Stimulated activated CD8-positive, alpha-beta memory T cell treated with anti-CD3 and anti-CD28 coated beads, Interleukin-7, amount 100 ng/mL, for 1 hour (primary cell): ENCODE measurements at places on chromosomes 11 and 22.

DNA sequence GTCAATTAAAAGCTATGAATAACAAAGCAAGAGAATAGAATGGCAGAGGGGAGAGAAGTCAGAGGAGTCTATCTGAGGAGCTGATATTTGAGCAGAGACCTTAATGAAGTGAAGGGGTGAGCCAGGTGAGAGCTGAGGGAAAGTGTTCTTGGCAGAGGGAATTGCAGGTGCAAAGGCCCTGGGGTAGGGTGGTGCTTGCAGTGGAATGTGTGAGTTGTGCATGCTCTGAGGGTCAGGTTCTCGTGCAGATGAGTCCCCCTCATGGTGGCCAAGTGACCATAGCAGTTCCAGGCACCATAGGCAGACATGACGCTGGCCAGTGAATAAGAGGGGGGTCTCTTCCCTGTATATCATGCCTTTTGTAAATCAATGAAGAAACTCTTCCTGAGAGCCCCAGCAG is 58.9 kb upstream of the ALX4 start:
- no peak for DNase-seq

DNA sequence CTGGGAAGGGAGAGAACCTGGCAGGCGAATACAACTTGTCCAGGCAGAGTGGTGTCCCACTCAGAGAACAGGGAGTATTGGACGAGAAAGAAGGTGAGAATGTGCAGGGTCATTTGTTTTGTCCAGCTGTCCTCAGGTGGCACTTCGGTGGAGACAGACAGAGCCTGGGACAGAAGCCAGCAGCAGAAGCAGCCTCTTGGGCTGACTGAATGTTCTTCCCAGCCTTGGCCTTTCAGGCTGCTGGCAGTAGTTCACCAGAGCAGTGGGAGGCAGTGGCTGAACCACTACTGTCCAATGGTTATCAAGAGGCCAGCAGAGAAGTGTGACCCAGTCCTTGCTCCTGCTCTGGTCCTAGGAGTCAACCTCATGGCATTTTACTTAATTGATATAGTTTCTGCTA is 331.1 kb upstream of the NARS2 start:
- no peak for DNase-seq

DNA sequence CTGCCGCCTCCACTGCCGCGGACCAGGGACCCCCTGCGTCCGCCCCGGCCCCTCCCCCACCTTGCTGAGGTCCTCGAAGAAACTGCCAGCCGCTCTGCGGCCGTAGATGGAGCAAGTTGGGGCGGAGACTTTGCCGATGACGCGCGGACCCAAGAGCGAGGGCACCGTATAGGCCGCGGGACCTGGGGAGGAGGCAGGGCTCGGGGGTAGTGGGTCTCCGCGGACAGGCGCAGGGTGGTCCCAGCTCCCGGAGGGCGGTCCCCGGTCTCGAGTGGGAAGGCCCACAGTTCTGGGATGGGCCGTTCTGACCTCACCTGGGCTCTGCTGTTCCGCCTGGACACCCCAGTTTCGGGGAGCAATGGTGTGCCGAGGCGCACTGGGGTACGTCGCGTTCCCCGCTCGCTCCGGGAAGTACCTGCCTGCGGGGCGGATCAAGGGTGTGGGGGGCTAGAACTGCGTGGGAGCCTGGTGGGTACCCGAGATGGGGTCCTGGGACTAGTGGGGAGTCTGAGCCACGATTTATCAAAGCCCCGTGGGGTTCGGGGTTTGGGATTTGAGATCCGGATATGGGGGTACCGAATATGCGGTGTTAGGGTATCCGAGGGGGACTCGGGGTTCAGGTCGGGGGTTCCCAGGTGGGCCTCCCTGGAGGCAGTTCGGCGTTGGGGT is 1.2 kb upstream of the TYMP start:
- no peak for DNase-seq

DNA sequence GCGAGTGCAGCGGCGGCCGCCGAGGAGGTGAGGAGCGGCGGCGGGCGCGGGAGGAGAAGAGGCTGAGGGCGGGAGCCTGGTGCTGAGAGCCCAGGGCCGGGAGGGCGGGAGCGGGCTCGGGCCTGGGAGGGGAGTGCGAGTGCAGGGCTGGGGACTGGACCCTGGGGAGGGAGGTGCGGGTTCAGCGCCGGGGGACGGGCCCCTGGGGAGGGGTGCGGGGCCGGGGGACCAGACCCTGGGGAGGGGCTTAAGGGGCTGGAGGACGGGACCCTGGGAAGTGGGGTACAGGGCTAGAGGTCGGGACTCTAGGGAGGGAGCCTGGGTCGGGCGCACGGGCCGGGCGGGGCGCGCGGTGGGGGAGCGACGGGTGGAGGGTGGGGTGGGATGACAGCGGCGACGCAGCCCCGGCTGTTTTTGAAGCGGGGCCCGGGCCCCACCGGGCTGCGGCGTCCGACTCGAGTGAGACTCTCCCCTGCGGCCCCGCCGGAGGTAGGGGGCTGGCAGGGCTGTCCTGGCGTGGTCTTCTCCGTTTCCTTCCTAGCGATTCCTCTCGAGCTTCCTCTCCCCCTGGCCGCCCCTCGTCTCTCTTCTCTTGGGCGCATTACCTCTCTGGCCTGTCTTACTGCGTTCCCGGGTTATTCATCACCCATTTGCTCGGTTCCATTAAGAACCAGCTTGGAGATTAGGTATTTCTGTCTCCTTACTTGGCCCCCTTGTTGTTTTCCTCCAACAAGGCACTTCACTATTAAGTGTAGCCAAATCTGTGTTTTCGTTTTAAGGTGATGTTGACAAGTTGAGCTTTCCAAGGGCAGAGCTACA is 754 bp downstream of the NUP50 start:
- DNase-seq = no peak

GRCh38 chr22:17981497-17981896 is 42.9 kb downstream of the MICAL3 start:
- no peak for DNase-seq

GRCh38 chr11:35711173-35711910 is 48.8 kb downstream of the TRIM44 start:
- DNase-seq = no peak

- no peak for DNase-seq
Measured at GRCh38 chr11:19576054-19576453, 136.6 kb upstream of the NAV2 start.

- no peak for DNase-seq
Measured at GRCh38 chr22:38881464-38881871, 9.5 kb upstream of the CBX6 start.

DNA sequence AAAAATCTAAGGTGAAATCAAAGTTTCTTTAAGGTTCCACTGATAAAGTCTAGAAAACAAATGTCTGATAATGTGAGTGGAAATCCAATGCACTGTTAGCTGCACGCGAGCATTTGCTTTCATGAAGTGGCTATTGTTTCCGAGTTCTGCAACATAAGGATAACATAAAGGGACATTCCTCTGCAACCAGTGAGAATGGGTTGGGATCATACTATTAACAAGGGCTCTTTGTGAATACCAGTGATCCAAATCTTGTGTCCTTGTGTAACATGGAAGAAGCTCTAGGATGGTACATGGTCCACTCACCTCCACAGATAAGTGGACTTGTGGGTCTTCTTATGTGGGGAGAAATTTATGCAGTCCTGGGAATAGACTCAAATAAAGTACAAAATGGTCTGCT is 24.6 kb downstream of the APIP start:
- DNase-seq = no peak

GRCh38 chr22:50153056-50153755 is 17.3 kb upstream of the PANX2 start:
- DNase-seq = no peak

DNA sequence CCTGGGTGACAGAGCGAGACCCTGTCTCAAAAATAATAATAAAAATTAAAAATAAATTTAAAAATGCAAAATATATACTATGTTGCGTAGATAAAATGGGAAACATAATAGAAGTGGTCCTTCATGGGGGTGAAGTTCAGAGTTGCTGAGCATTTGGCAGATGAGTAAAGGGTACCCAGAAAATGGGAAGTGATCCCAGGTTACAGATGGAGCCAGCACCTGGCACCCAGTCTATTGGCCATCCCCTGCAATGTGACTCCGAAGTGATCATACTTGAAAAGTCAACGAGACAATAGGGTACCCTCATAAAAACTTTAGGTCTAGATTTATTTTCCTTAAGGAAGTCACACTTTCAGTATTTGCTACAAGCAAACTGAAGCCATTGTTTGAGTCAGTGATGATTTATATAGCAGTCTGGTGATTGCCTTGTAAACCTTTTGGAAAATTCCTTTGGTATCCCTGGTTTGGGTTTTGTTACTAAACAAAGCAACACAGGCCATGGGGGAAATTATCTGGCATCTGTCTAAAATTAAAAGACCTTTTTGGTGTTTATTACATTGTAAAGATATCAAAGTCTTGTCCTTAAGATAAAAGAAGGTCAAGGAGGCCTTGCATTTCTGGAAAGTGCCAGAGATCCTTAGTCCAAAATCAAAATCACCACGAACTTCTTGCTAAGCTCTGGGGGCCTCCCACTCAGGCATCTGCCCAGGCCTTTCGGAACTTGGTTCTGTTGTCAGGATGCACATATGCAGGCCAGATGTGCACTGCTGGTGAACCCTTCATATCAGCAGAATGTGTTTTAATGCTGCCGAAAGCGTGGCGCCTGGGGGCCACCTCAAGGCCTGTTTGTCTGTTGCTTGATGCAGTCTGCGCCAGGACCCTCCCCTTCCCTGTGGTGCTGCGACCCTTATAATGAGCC is 4.3 kb downstream of the SMARCB1 start:
- no peak for DNase-seq

- no peak for DNase-seq
Measured at GRCh38 chr11:123006860-123007542, 25.4 kb upstream of the BSX start.

- no peak for DNase-seq
Measured at GRCh38 chr11:69533296-69534165, 52.1 kb downstream of the LINC01488 start.

GRCh38 chr22:49469896-49470740 is 357.6 kb downstream of the BRD1 start:
- no peak for DNase-seq

DNA sequence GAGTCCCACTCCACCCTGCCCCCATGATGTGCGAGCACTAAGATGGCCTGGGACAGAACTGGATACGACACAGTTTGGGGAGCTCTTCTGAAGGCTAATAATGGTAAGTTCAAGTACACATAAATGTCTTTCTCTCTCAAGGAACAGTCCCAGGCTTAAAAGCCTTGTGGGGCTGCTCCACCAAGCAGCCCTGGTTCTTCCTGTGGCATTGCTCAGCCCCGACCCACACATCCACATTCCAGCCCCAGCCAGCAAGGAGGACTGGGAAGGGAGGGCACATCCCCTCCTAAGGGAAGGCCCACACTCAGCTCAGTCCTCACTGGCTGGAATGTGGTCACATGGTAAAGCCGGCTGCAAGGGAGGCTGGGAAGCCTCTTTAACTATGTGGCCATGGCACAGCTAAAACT is 13.3 kb upstream of the MB start:
- DNase-seq = no peak

DNA sequence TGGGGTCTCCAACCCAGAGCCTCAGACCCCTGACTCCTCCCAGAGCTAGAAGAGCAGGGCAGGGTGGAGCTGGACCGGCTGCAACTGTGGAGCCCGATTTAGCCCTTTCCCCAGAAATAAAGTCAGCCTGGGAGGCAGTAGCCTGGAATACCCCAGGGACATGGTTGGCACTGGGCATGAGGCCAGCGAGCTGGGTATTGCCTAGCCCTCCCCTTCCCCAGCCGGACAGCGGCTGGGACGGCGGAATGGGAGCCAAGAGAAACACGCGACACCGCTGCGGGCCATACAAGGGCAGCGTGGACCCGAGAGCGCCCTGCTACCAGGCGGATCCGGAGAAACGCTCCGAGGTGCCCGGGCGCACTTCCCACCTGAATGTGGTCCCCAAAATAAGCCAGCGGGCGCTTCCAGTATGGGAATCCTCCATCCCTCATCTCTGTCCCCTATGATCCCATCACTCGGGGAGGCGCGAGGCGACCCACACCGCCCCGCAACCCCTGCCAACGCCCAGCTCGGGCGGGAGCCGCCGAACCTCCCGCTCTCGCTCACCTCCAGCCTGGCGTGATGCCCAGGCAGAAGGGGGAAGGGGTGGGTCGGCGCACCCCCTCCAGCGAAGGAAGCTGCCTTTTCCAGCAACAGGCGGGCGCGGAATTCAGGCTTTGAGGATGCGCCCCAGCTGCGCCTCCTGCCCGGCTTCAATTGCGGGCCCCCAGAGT is 758 bp downstream of the MCAM start:
- no peak for DNase-seq

DNA sequence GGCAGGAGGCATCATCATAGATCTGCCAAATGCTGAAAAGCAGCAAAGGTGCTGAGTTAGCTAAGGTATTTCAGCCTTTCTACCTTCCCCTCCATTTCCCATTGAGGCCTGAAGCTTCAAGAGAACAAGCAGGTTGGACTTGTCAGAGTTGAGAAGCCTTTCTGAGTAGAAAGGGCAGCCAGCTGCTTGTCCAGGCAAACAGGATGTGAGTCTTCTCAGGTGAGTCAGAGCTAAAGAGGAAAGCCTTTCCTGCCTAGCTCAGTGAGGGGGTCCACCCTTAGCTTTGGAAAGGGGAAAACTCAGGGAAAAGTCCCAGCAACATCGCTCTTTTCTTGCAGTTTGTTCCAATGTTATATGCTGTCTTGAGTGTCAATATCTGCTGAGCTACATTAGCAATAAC is 13.2 kb upstream of the MPZL2 start:
- DNase-seq = no peak

GRCh38 chr22:39724390-39724789 is 153.8 kb downstream of the CACNA1I start:
- DNase-seq = no peak

DNA sequence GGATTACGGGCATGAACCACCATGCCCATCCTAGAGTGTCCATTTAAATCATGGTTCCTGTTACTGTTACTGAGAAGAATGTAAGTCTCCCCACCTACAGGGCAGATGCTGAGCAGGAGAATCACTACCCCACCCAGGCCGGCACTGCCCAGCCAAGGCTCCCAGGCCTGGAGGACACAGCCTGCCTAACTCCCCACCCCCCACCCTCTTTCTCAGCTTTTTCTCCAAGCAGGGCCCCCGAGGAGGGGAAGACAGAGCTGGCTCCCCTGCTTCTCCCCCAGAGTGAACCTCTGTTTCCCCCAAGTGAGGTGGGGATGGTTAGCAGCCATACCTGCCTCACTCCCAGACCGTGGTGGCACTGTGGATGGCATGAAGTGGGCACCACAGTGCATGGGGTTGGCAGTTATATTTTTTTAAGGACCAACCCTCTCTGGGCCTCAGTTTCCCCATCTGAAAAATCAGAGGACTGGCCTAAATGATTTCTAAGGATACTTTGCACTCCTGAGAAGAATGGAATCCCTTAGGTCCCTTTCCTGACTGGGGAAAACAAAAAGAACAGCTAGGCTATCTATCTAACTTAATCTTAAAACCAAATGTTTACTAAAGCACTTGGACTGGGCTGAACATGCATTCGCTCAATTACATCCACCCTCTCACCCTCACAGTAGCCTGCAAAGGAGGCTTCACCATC is 5.0 kb downstream of the CBX7 start:
- DNase-seq = no peak

- no peak for DNase-seq
Measured at GRCh38 chr22:29707010-29707409, 12.8 kb upstream of the CABP7 start.
